ENCODE measurements at places on chromosomes 12 and 14.

GRCh38 chr12:70806827-70807226, 113.7 kb downstream of the PTPRR start:
- no peak for DNase-seq

DNA sequence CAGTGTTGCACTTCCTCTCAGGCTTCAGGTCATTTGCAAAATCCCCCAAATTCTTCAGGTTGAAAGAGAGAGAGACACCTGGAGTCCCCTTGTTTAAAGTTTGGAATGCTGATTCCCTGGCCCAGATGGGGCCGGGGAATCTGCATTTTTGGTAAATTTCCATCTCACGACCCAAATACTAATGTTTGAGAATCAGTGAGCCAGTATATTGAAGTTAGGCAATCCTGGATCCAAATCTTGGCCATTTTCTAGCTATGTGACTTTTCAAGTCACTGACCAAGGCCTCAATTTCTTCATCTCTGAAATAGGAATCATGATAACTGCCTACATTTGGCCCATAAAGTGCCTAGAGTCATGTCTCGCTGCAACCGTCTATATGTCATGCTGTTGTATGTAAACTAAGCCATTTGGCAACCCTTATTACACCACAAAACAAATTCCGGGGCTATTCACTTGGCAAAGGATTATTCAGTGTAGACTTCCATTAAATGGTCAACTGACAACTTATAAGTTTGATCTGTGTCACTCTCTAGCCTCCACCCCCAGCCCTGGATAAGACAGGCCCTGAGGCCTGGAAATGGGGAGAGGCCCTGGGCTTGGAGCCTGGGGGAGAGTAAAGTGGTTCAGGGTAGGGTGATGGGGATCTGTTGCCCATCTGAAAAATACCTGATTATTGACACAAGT, 3.7 kb upstream of the ZFP36L1 start:
- DNase-seq: no peak

DNA sequence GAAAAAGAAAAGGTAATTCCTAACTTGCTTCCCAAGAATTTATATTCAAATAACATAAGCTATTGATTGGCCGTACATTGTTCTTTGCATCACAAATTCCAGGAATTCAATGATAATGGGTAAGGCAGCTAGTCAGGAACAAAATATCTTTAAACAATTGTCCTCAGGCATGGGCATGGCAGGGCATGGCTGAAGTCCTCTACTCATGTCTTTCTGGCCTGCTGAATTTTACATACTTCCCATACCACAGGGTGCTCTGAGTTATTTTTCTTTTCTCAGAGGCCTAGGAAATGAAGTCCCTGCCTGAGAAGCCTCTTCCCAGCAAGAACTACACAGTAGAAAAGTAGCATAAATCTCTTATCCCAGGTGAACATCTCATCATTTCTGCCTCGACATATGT, 15.1 kb upstream of the DRAM1 start:
- no peak for DNase-seq

DNA sequence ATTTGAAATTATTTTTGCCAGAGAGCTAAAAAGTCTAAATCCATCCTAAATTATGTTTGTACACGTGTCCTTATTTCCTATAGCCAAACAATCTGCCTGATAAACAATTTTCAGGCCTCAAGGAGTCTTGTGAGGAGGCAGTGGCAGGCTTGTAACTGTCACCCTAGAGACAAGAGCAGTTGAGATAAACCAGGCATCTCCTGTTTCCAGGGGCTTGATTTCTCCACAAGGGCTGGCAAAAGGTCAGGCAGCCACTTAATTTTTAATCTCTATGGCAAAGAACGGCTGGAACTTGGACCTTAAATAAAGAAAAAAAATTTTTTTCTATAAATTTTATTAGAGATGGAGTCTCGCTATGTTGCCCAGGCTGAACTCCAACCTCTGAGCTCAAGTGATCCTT, 15.5 kb downstream of the PKP2 start:
- no peak for DNase-seq

GRCh38 chr14:86462193-86462753, 932.3 kb downstream of the FLRT2 start:
- DNase-seq: no peak
